ENCODE measurements at places on chromosomes 6 and 20.

DNA sequence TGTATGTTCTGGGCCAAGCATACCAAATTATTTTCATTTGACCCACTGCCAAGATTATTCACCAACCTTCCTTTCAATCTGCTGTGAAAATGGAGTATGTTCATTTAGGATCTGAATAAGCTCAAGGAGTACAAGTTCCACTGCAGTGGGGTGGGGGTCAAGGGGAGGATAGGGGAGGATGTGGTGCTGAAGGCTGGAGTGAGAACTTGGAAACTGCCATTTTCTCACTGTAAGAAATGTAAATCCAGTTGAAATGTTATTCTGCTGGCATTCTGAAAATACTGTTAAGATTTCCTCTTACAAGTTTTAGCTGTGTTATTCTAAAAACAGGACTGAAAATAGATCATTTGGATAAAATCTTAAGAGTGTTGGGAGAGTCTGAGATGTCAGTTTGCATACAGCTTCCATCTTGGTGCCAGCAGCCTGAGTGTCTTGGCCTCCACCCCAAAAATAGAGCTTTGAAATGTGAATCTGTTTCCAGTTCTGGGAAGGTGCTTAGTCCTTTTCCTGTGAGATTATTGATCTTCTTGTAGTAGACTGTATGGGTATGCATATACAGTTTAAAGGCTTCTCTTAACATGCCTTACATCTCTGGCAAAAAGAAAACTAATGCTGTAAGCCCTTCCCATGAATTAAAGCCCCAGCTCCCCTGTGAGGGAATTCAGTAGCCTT is 84.3 kb downstream of the CTNNBL1 start:
- DNase-seq, result no peak

DNA sequence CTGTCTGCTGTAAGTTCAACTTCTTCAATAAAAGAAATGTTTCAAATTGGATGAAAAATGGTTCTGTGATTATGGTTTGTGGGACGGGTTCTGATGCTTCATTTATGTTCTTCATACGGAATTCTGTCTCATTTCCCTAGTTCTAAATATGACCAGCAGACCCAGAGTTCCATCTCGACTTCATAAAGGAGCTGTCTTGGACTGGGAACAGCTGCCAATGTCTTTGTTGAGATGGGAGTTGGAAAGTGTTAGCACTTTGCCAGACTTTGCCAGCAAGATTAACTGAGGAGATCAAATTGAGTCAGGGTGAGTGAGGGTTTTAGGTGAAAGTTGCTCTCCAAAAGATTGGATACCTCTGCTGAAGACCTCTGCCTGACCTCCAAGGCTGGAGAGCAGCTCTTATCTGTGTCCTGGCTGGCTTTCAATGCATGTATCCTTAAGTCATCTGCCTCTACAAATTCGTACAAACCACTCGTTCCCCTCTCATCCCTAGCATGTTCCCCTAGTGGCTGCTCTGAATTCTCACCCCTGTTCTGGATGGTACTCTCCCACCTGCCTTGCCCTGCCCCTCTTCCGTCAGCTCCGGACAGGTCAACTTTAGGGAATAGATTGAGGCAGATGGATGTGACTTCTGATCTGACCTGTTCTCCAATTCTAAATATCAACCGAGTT is at the start of gene EFCAB8:
EFCAB8 (plus strand) TSS at position 223 of the 672 bp plus-strand sequence. CDS start 4,870 bp downstream, outside the sequence.
- DNase-seq, result no peak

GRCh38 chr6:166784691-166785090 is 157.6 kb upstream of the RPS6KA2 start:
- DNase-seq, result no peak

GRCh38 chr6:149513915-149514314 is 29.1 kb upstream of the ZC3H12D start:
- no peak for DNase-seq

DNA sequence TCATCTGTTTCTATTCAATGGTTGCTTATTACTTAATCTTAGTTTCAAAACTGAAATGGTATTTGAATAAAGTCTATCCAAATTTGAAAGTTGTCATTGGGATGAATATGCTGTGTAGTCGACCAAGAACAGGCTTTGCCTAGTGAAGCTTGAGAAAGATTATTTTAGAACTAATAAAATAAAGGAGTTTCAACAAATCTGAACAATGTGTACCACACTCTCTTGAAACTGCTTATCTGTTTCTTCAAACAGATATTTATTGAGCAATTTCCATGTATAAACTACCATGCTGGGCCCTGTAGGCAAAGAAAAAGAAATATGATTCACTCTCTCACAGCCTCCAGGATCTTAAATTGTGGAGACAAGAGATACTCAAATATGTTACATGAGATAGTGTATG is 174.4 kb downstream of the OGFRL1 start:
- no peak for DNase-seq

- no peak for DNase-seq
These were observed 2.5 kb upstream of the PHACTR1 start for GRCh38 chr6:12714022-12714421.

GRCh38 chr6:165967810-165968407 is 199.7 kb downstream of the TBXT start:
- no peak for DNase-seq

DNA sequence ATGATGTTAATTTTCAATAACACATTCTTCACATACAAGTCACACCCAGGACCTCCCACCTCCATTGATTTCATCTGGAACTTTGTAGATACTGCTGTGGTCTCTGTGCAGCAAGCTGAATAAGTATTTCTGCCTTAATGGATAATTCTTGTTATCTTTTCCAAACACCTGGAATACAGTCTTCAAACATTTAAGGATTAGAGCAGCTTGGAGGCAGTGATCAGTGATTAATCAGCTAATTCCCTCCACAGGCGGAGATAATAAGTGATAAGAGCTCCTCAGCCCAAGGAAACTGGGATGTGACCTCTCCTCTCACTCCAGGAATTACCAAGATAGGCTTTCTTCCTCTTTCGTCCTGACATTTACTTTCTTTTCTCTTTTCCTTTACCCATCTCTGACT is 110.7 kb downstream of the FIG4 start:
- no peak for DNase-seq

DNA sequence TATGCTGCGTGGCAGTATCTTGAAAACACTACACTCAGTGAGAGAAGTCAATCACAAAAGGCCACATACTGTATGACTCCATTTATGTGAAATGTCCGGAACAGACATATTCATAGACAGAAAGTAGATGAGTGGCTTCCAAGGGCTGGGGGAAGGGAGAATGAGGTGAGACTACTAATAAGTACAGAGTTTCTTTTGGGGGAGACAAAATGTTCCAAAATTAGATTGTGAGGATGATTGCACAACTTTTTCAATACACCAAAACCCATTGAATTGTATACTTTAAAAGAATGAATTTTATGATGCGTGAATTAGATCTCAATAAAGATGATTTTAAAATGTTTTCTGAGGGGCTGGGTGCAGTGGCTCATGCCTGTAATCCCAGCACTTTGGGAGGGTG is 9.2 kb upstream of the SPO11 start:
- DNase-seq, result no peak

DNA sequence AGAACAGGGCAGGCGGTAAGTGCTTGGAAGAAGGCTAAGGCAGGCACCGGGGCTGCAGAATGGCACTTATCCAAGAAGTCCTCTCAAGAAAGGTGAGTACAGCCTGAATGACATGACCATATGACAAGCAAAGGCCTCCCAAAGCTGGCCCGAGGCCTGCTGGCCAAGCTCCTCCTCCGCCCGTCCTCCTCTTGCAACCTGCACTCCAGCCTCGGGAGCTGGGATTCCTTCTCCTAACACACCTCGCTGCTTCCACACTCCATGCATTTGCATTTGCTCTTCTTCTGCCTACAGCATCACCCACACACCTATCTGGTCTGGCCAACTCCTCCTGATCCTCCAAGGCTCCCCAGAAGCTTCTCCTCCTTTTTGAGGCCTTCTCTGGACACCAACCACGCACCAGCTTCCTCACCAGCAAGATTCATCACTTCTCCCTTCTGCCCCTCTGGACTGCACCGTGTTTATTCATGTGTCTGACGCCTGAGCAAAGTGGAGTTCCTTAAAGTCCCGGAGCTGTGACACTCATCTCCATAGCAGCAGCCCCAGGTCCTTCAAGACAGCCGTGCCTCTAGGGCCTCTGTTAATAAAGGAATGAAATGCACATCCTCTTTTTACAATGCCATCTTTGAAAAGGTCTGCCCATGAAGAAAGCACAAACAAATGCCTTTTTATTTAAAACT is 32.3 kb downstream of the CNKSR3 start:
- no peak for DNase-seq

DNA sequence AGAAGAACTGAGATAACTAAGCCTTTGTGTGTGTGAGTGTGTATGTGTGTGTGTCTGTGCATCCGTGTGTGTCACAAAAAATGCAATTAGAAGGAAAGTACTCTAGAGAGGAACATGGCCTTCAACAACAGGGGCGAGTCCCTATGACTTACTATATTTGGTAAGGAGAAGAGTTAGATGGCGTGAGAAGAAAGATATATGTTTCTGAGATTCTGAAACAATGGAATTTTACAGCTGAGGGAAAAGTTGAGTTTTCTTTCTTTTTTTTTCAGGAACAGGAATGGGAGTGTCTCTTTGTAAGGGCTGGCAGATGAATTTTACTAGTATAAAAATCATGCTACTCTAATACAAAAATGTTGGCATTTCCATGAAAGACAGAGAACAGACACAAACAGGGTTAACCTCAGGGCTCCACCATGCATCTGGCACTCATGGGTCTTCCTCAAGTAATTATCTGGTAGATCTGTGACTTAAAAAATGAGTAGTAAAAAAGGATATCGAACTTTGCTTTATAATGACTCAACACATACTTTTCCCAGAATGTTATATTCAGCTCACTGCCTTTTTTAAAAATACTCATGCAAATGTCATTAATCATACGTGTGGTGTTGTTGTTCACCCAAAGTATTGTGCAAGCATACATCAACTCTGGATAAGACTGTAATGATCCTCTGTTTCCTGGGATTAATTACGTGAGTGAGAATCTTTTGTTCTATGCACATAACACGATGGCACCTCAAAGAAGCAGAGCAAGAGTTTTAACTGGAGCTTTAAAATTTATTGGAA is 12.8 kb upstream of the SASH1 start:
- DNase-seq, result no peak

GRCh38 chr6:163311830-163312229 is 102.7 kb upstream of the QKI start:
- DNase-seq, result no peak

- DNase-seq, result no peak
These were observed 80.4 kb downstream of the RIN2 start for GRCh38 chr20:19838468-19838867.

- no peak for DNase-seq
These were observed 252.5 kb upstream of the NOX3 start for GRCh38 chr6:155708100-155708499.

GRCh38 chr20:25194333-25194972 is 1.1 kb upstream of the ENTPD6 start:
- no peak for DNase-seq

GRCh38 chr6:119030759-119031158 is 47.7 kb downstream of the FAM184A start:
- DNase-seq, result no peak

- no peak for DNase-seq
These were observed 560.5 kb downstream of the HAO1 start for GRCh38 chr20:7379621-7380220.

DNA sequence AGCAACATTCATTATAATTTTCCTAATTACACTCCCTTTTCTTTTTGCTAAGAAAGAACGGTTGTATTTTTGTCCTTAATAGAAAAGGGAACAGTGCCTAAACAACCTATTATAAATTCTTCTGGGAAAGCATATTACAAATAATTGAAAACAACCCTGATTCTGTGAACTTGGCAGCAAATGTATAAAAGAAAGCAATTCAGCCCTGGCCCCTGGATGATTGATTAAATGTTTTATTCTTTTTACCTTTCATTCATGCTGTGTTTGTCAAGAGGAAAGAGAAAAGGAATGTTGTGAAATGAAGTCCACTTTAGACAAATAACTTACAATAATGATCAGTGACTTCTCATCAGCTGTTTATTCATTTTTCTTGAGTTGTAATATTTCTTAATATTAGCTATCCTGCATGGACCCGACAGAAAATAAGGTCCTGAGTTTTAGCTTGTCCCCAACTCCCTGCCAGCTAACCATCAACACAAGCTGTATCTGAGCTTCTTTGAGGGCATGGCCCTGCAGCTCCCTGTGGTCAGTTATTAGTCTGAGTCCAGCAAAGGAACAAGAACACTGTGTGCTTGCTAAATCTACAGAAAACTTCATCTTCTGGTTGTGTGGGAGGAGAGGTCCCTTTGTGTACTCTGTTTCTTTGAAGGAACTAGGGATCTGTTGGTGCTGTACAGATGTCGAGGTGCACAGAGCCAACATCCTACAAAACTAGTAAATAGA is 248.2 kb downstream of the LAMA2 start:
- no peak for DNase-seq

DNA sequence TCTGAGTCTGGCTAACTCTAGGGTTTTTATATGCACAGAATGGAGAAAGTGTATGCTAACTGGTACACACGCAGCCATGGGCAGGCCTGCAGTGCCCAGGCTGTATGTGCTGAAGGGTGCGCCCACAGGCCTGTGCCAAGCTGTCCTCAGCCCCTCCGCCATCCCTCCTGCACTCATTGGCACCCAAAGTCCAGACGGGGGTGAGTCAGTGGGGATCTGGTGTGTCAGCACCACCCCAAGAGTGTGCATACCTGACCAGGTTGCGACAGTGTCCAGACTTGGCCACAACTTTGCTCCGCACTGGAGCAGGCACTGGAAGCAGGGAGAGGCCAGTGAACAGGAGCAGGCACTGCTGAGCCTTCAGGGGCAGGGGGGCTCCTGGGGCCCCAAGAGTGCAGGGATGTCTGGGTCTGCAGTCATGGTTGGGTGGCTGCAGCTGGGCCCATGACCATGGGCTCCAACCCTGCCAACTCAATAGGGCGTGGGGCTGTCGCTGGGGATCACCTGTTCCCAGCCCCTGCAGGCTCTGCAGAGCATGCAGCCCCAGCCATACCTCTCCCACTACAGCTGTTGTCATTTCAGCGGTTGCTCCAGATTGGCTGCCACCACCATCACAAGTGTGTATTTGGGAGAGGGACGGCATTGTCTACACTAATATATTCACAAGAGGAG is 717.8 kb downstream of the EPHA7 start:
- DNase-seq, result no peak

DNA sequence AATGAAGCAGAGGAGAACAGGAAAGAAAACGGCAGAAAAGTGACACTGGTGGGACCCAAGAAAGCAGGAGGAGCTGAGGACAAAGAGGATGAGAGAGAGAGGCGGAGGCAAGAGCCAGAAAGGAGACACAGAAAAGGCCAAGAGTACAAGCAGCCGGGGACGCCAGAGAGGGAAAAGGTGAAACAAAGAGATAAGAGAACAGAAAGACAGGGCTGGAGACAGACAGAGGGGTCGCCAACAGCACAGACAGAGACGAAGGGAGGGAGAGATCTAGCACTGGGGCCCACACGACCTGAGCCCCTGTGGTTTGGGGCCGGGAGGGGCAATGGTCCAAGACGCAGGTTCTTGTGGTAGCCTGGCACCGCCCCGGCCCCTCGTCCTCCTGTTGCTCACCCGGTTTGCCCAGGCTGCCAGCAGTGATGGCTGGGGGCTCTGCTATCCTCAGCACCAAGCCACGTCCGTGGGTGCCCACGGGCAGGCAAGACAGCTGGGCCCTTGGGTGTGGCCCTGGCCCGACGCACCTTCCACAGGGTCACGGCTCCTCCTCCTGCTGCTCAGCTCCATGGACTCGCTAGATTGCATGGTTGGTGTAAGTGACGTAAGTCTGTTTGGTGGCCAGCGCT is 123.5 kb downstream of the GRM4 start:
- no peak for DNase-seq

All from GM12865 (cell line).